Activated gamma-delta T cell treated with anti-CD3 and anti-CD28 coated beads, Interleukin-2, amount 50 U/mL, for 16 hours (primary cell): ENCODE measurements at places on chromosomes 4 and X.

- DNase-seq, result no peak
Measured at GRCh38 chrX:57752866-57753265, 72.8 kb upstream of the NLRP2B start.

GRCh38 chr4:41446391-41446790, 91.6 kb upstream of the LIMCH1 start:
- DNase-seq, result no peak

- DNase-seq, result no peak
Measured at GRCh38 chr4:13833171-13833804, 205.8 kb upstream of the BOD1L1 start.

DNA sequence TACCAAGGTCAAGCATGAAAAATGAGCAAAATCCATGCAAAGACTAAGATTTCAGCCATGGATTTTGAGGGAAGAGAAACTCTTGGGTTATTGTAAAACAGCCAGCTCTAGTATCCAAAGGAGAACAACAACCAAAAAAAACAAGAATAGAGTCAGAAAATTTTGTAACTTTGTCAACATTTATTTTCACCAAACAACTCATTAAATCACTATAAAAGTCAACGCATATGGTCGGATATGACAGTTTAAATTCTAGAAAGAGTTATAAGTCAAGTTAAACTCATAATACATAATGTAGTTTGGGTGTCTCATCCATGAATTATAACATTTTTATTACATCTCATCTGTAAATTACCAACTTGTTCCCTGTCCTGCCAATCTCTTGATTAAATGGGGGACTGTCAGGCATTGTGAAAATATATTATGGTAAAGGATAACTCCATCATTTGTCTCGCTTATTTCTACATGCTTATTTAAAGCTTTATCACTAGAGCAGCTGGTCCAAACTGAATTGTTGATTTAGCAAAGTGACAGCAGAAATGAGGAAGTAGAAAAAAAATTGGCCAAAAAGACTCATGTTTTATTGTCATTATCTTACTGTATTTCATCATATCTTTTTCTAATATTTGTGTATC, 224.8 kb upstream of the NOCT start:
- DNase-seq, result no peak

- DNase-seq, result no peak
Measured at GRCh38 chrX:14356401-14356800, 172.9 kb upstream of the GLRA2 start.

DNA sequence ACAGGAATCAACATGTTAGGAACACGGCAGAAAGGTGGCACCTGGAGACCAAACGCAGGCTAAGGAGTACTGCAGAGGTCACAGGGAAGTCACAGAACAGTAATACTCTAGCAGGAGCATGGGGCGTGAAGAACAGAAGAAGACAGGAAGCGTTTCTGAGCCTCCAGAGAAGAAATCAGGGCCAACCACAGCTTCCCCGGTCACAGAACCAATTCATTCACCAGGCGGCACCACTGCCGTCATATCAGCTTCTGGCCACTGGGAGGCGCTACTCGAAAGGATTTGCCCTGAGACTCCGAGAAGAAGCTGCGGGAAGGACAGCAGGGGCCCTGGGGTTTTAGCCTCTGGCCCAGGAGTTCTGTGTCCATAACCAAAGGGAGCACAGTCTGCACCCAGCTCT, 78.0 kb upstream of the DRD5 start:
- peak; percentile 22 for DNase-seq

DNA sequence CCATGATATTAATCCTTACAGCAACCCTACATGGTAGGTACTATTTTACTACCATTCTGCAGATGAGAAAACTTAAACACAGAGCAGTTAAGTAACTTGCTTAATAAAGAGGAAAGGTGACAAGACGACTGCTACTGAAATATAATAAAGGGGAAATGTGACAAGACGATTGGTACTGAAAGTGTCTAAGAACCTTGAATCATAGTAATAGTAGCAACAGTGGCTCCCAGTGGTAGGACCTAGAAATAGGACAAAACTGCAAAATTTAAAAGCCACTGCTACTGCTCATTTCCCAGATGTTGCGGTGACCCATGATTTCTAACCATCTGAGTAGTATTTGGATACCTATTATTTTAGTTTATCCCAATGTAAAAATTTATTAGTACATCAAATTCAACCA, 89.5 kb downstream of the TASL start:
- DNase-seq, result no peak

GRCh38 chrX:39298821-39299220, 497.6 kb downstream of the MID1IP1 start:
- DNase-seq, result no peak

GRCh38 chrX:69993494-69993893, 56.2 kb downstream of the AWAT2 start:
- no peak for DNase-seq

DNA sequence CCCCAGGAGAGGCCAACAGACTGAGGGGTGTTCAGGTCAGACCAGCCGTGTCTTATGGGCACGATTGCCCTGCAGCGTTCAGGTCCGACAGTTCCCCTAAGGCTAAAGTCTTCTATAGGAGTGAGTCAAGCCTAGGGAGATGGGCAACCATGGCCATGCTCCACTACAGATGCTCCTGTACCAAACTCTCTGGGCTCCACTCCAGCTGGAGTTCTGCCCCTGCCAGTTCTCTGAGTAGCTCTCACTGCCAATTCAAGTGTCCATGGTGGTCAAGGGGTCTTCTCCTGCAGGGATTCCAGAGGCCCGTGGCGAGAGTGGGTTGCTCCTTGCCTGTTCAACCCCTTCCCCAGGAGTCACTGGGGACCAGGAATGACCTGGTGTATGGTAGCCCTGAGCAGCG, 38.2 kb downstream of the BEX3 start:
- DNase-seq, result no peak

DNA sequence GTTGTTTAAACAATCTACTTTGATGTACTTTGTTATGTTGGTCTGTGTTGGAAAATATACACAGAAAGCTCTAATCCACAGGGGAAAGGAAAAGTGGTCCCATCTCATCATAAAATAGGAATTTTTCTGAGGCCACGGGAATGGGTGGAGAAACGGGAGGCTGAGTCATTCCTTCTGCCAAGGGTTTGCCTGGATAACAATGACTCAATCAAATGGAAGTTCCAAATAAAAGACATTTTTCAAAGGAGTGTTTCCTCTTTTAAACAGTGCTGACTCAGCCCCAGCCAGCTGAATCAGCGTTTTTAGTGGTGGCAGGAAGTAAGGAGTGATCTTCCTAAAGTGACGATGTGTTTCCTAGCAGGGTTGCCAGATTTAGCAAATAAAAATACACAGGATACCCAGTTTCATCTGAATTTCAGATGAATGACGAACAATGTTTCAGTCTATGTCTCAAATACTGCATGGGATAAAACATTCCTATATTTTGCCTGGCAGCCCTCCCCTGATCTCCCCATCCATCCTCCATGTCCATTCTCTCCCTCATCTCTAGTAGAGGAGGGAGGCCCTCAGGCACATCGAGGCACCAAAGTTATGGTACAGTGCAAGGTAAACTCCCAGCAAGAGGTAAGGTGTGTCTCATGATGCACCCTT, 345.4 kb upstream of the GATB start:
- no peak for DNase-seq

DNA sequence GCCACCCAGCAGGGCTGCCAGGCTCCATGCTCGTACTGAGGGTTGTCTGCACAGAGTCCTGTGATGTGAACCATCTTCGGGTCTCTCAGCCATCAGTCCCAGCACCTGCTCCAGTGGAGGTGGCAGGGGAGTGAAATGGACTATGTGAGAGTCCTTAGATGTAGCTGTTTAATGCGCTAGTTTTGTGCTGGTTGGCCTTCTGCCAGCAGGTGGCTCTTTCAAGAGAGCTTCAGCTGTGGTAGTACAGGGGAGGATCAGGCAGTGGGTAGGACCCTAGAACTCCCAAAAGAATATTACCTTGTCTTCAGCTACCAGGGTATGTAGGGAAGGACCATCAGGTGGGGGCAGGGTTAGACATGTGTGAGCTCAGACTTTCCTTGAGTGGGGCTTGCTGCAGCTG, 1066.0 kb downstream of the GLUD2 start:
- DNase-seq, result no peak

- DNase-seq, result no peak
Measured at GRCh38 chr4:145829629-145830395, 108.8 kb downstream of the ZNF827 start.

GRCh38 chrX:47311932-47312774, 58.2 kb upstream of the ZNF157 start:
- no peak for DNase-seq

GRCh38 chr4:96305030-96305429, 465.1 kb downstream of the PDHA2 start:
- no peak for DNase-seq

DNA sequence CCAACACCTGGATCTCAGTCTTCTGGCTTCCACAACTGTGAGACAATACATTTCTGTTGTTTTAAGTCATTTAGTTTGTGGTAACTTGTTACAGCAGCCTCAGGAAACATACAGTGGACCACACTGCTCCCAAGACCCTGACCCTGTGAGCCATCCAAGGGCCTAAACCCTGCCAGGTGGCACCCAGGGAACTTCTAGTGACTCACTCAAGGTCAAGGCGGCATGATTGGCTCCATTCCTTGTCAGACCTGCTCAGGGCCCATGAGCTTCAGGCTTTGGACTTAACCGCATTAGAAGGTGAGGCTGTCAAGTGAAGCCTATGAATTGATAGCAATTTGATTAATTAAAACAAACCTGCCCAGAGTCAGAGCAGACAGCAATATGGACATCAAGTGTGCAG, 165.7 kb upstream of the MAMLD1 start:
- DNase-seq, result no peak

- no peak for DNase-seq
Measured at GRCh38 chrX:81120258-81120935, 81.3 kb downstream of the HMGN5 start.

DNA sequence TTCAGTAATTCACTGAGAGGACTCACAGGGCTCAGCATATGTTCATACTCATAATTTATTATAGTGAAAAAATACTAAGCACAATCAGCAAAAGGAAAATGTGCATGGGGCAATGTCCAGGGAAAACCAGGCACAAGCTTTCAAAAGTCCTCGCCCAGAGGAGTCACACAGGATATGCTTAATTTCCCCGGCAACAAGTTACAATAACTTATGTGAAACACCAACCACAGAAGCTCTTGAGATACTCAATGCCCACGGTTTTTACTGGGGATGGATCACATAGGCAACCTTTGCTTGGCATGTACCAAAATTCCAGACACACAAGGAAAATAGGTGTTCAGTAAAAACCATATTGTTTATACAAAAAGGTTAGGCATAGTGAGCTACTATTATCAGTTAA, 38.5 kb upstream of the STPG2 start:
- DNase-seq, result no peak

GRCh38 chr4:121736735-121737351, 28.1 kb downstream of the SMIM43 start:
- DNase-seq, result no peak

DNA sequence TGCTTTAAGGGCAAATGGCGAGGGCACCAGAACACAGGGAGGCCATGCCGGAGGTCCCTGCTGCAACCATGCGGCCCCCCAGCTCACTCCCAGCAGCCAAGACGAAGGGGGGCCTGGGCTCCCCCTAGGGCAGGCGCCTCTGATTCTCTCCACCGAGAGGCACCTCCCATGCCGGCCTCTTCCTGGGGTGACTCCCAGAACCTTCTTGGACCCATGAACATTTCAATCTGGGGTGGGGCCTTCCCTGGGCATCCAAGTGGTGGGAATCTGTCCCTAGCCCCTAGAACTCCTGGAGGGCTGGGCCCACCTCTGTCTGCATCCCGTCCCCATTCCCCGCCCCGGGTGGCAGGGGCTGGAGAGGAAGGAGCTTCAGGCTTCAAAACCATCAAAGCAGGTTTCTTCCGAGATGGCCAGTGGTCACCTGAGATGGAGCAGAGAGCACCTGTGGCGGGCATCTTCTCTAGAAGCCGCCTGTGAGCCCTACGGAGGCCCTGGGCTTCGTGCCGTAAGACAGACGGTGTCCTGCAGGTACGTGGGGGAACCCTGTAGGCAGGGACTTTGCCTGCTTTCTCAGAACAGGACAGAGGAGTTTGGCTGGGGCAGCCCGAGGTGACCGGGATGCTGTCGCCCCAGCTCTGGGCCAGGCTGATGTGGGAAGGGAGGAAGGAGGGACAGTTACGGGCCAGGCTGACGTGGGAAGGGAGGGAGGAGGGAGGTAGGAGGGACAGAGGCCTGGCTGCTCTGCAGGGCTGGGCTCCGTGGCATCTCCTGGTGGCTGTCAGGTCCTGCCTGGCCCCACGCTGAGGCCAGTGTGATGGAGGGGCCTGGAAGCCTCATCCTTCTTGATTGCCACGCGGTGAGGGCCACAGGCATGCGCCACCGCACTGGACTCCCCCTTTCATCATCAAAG, 6.8 kb upstream of the SLC25A6 start:
- no peak for DNase-seq

DNA sequence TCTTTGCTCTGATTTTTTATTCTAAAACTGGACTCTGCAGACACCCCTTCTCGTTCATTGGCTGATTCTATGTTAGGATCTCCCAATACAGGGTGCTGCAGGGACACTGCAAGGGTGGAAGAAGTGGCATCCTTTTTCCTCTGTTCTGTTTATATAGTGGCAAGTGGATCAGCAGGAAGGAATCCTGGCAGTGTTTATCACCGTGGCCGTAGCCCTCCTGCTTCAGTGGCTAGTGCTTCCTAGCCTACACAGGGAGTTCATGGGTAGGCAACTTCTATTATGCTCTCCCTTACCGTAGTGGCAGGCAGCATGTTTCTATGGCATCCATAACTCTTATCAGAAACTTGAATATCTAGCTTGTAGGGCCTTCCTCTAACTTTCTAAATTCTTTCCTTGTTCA, 6.4 kb upstream of the AP1AR start:
- no peak for DNase-seq

GRCh38 chr4:164550989-164551712, 202.8 kb upstream of the SMIM31 start:
- no peak for DNase-seq

DNA sequence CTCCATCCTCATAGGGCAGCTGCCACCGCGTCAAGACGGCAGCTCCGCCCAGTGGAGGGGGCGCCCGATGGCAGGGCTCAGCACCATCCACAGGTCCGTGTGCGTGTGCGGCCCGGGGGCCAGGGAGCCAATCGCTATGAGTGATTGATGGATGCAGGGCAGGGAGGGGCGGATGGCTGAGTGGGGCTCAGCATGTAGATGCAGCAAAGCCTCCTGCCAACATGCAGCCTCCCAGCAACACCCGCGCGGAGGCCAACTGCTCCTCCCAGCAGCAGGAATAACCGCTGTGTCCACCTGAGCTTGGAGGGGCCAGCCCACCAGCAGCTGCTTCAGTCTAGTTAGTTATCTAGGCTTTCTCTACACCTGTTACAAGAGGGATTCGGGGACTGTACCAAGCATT, 77.4 kb downstream of the MTMR1 start:
- DNase-seq, result no peak

DNA sequence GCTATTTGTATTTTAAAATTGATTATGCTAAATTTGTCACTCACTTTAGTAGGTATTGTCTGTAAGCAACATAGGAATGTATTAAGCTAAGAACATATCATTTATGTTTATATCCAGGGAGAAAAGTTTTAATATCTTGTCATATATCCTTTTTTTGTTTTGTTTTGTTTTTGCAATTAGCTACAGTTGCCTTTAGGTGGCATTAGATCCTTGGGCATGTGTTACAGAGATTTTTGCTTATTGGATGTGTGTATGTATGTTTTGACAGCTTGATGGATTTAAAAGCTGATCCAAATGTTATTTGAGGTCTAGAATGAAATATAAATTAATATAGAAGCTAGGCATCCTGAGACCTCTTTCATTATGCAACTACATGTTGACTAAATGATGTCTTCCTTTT, 36.1 kb upstream of the OTUD4 start:
- no peak for DNase-seq
